A549 treated with Mapracorat at 1 μM for 4 hours (cell line): ENCODE measurements at places on chromosomes 7 and 10. TPM values are rescaled to one million over a fixed set of nuclear protein-coding genes. Genes with fewer than 3 reads are reported as not detected.

Gene TMEM176B
- 0.15 to 0.23 TPM (median 0.19 TPM) in 3 of 5 replicates, not detected in the others for total RNA-seq

Gene HOXA6
- total RNA-seq = 0.74 to 1.8 TPM (median 1.6 TPM) in 5 replicates

Gene RBP3
- total RNA-seq = not detected in 5 replicates

Gene PFKP
- total RNA-seq = 471 to 556 TPM (median 542 TPM) in 5 replicates

Gene POU6F2
- not detected in 5 replicates for total RNA-seq

Gene PARP12
- 18.2 to 22.3 TPM (median 20.8 TPM) in 5 replicates for total RNA-seq

Gene PGAM2
- total RNA-seq = not detected in 5 replicates

Gene SMO
- 10.9 to 16.2 TPM (median 13.6 TPM) in 5 replicates for total RNA-seq

Gene PPP1R3C
- total RNA-seq = 22.1 to 28.4 TPM (median 23.7 TPM) in 5 replicates

Gene WEE2
- total RNA-seq = not detected in 5 replicates

Gene OR13A1
- not detected in 5 replicates for total RNA-seq

Gene OPN4
- not detected in 5 replicates for total RNA-seq

Gene PNLIPRP1
- not detected in 5 replicates for total RNA-seq

Gene TNS3
- total RNA-seq = 63.6 to 77.5 TPM (median 71.0 TPM) in 5 replicates

Gene ASB10
- not detected in 5 replicates for total RNA-seq

Gene NOS3
- 0.13 to 0.37 TPM (median 0.34 TPM) in 5 replicates for total RNA-seq

Gene CCDC172
- not detected in 5 replicates for total RNA-seq

Gene HOXA7
- 4.1 to 5.5 TPM (median 5.0 TPM) in 5 replicates for total RNA-seq

Gene EPDR1
- total RNA-seq = 66.2 to 84.7 TPM (median 82.9 TPM) in 5 replicates

Gene PDE1C
- total RNA-seq = 2.9 to 4.2 TPM (median 3.6 TPM) in 5 replicates

Gene ANK3
- 0.43 to 1.4 TPM (median 0.97 TPM) in 5 replicates for total RNA-seq

Gene NXPH1
- not detected in 5 replicates for total RNA-seq

Gene RADIL
- total RNA-seq = 1.6 to 2.8 TPM (median 2.7 TPM) in 5 replicates

Gene NODAL
- not detected in 5 replicates for total RNA-seq

Gene OR2F1
- not detected in 5 replicates for total RNA-seq

Gene ETV1
- total RNA-seq = 1.9 to 3.0 TPM (median 2.7 TPM) in 5 replicates

Gene PTCD1
- 5.4 to 9.1 TPM (median 6.6 TPM) in 5 replicates for total RNA-seq

Gene KEL
- total RNA-seq = not detected in 5 replicates

Gene NKX1-2
- 0.04 to 0.06 TPM in 2 of 5 replicates, not detected in the others for total RNA-seq

Gene ECHS1
- 126 to 155 TPM (median 146 TPM) in 5 replicates for total RNA-seq

Gene CNPY1
- total RNA-seq = not detected in 5 replicates

Gene NDUFB8
- total RNA-seq = 265 to 289 TPM (median 277 TPM) in 5 replicates

Gene ADRA2A
- 0.07 to 0.14 TPM (median 0.08 TPM) in 4 of 5 replicates, not detected in the other for total RNA-seq

Gene FAM241B
- 15.9 to 17.9 TPM (median 17.7 TPM) in 5 replicates for total RNA-seq

Gene PLAC9
- total RNA-seq = 0.24 TPM in 1 of 5 replicates, not detected in the others

Gene CPVL
- 0.17 to 0.51 TPM (median 0.29 TPM) in 5 replicates for total RNA-seq

Gene MLXIPL
- 0.61 to 1.6 TPM (median 0.95 TPM) in 5 replicates for total RNA-seq

Gene PNLIPRP3
- 0.08 TPM in 1 of 5 replicates, not detected in the others for total RNA-seq

Gene SPDYE9
- not detected in 5 replicates for total RNA-seq

Gene AP3M1
- total RNA-seq = 26.7 to 32.5 TPM (median 30.3 TPM) in 5 replicates

Gene CTAGE8
- not detected in 5 replicates for total RNA-seq

Gene GRM3
- not detected in 5 replicates for total RNA-seq

Gene JCAD
- 15.2 to 18.6 TPM (median 17.3 TPM) in 5 replicates for total RNA-seq

Gene GSTO2
- total RNA-seq = 1.3 to 2.5 TPM (median 2.3 TPM) in 5 replicates

Gene MMD2
- not detected in 5 replicates for total RNA-seq

Gene ZNF138
- total RNA-seq = 2.4 to 3.5 TPM (median 2.7 TPM) in 5 replicates

Gene IRF5
- total RNA-seq = 13.4 to 16.7 TPM (median 14.9 TPM) in 5 replicates

Gene LRRC4
- total RNA-seq = not detected in 5 replicates

Gene GIMAP1
- total RNA-seq = not detected in 5 replicates

Gene UPK3B
- 10.7 to 19.4 TPM (median 17.7 TPM) in 5 replicates for total RNA-seq

Gene FKBP6
- not detected in 5 replicates for total RNA-seq

Gene H2BK1
- not detected in 5 replicates for total RNA-seq

Gene CCDC126
- 2.8 to 3.6 TPM (median 3.1 TPM) in 5 replicates for total RNA-seq

Gene CALN1
- not detected in 5 replicates for total RNA-seq

Gene LEP
- total RNA-seq = not detected in 5 replicates
